Stimulated activated CD4-positive, alpha-beta T cell treated with anti-CD3 and anti-CD28 coated beads, Interleukin-4, amount 100 ng/mL, for 24 hours (primary cell): ENCODE measurements at places on chromosomes 7 and 10.

DNA sequence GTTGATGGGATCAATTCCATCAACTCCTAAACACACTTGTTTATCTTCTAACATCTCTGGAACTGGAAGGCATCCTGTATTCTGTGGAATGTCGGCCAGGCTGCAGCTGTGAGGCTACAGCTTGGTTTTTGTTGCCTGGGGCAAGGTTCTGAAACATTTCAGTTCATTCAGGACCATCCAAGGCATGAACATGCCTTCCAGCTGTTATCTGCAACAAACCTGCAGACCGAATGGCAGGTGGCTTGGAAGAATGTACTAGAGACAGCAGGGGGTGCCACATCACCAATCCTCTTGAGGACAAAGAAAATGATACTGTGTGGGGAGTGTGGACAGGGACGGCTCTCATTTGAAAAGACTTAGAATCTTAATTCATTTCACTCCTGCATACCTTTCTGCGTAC is 12.4 kb downstream of the PAPOLB start:
- no peak for DNase-seq

DNA sequence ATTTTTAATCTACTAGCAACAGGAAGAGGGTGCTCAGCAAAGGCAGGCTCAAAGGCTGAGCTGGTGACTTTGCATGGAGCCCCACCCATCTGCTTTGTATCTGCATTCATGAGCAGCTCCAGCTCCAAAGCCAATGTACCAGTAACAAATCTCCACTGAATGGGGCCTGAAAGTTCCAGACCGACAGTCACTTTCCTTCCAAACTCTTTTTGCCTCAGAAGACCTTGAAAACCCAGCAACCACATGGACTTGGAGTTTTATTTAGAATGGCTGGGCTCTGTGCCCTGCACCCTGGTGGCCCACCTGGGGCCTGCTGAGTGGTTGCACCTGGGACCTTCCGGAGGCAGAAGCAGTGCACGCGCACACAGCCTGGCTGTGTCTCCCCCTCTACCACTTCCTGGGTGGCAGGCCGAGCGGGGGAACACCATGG is 195.0 kb upstream of the PLXNA4 start:
- peak; percentile 5 for DNase-seq

- DNase-seq: no peak
Observed at GRCh38 chr7:13641714-13642113, 347.8 kb downstream of the ETV1 start.

- no peak for DNase-seq
Observed at GRCh38 chr10:63206997-63207811, 74.1 kb downstream of the NRBF2 start.

DNA sequence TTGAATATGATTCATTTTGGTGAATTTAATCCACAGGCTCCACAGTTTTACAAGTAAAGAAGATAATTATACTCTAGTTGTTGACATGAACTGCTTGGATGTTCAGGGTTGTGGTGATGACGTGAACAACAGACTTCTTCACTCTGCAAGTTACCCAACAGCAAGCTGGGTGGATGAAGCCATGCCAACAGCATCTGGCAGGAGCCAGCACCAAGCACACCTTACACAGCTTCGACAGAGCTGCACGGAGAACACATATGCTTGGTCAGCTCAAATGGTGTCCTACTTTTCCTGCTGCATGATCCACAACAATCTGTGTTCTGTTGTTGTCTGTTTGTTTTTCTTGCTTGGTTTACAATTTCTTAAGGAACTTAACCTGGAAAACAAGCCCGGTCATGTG is 9.8 kb downstream of the NOD1 start:
- no peak for DNase-seq

GRCh38 chr7:41917-42565 is 150.3 kb upstream of the FAM20C start:
- no peak for DNase-seq

DNA sequence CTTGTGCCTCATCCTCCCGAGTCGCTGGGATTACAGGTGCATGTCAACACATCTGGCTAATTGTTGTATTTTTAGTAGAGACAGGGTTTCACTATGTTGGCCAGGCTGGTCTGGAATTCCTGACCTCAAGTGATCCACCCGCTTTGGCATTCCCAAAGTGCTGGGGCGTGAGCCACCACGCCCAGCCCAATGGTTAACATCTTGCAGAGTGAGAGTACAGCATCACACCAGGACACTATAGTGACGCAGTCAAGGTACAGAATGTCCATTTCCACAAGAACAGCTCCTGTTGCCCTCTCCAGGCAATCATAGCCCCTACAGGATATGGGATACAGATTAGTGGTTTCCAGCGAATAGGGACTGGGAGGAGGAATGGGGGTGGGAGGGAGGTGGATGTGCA is 34.0 kb downstream of the MYO1G start:
- no peak for DNase-seq

DNA sequence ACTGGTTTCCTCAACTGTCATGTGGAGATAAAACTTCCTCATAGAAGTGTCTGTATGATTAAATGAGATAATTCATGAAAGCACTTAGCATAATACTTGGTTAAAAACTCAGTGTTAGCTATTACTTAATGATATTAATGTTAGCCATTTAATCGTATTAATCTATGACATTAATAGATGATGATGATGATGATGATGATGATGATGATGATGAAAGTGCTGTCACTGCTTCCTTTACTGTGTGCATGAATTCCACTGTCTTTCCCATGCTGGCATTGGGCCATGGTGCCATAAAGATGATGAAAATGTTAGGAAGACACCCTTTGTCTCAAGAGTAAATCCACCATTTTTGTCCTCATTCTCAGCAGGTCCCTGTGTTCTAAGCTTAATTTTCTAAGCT is 75.8 kb downstream of the VPS50 start:
- DNase-seq: no peak

DNA sequence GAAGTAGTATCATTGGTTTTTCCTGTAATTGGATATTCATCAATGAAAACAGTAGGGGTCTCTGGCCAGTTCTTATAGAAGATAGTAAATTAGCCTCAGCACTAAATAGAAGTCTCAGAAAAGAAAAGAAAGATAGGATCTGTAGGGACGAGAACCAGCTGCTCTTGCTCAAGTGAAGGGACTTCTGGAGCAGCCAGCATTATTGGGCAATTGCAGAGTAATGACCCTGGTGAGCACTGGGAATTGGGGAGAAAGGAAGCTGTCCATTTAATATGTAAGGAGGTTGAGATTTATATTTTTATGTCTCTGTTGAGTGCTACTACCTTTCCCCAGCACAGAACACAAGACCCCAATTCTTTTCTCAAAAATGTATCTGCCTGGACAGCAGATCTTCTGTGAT is 61.2 kb upstream of the WNT16 start:
- DNase-seq: no peak

GRCh38 chr7:20559883-20560282 is 55.6 kb upstream of the ABCB5 start:
- no peak for DNase-seq

GRCh38 chr7:97043281-97043680 is 18.6 kb upstream of the DLX5 start:
- no peak for DNase-seq

DNA sequence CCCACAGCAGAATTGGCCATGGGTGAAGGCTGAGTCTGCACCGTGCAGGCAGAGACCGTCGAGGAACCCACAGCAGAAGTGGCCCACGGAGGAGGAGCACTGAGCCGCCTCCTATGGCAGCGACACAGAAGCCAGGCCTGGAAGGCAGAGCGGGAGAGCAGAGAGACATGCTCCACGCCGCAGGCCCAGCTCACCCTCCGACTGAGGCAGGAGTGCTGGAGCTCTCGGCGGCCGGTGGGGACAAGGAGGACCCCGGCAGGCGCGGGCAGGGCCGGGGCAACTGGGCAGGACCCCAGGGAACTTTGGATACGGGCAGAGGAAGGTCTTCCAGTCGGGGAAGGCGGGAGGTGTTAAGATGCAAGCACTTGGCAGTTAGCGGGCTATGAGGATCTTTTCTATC is 420.4 kb downstream of the DNAJB6 start:
- no peak for DNase-seq

- DNase-seq: peak; percentile 32
Observed at GRCh38 chr10:69335063-69335587, 56.8 kb downstream of the HK1 start.

- no peak for DNase-seq
Observed at GRCh38 chr10:119896061-119896655, 3.6 kb downstream of the SEC23IP start.

DNA sequence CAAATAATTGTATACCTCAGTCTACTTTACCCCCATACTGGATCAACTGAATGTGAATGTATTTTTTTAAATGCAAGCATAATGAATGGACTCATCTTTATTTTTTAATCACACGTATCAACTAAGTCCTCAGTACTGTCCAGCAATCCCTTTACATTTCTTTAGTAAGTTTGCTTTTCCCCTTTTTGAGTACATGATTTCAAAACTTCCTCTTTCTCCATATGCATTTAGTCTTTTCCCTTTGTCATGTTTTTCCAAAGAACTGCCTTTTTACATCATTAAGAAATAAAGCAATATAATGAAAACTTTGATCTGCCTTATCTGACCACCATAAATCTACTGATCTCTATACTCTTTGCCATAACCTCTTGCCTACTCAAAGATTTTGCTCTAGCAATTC is 182.5 kb upstream of the AKR1E2 start:
- DNase-seq: no peak

GRCh38 chr7:16318989-16319915 is 102.1 kb downstream of the CRPPA start:
- DNase-seq: no peak

DNA sequence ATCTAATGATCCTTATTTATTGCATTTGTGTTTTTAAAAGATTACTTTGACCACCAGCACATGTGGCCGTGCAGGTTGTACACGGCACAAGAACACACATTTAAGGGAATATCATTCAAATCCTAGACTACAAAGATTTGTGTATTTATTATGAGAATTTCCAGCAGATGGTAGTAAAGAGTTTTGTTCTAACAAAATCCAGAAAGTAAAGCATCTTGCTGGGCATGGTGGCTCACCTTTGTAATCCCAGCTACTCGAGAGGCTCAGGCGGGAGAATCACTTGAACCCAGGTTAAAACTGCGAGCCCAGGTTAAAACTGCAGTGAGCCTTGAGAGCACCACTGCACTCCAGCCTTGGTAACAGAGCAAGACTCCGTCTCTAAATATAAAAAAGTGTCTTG is 31.5 kb downstream of the MACROH2A2 start:
- DNase-seq: no peak

GRCh38 chr7:46848944-46849343 is 733.0 kb downstream of the TNS3 start:
- no peak for DNase-seq

DNA sequence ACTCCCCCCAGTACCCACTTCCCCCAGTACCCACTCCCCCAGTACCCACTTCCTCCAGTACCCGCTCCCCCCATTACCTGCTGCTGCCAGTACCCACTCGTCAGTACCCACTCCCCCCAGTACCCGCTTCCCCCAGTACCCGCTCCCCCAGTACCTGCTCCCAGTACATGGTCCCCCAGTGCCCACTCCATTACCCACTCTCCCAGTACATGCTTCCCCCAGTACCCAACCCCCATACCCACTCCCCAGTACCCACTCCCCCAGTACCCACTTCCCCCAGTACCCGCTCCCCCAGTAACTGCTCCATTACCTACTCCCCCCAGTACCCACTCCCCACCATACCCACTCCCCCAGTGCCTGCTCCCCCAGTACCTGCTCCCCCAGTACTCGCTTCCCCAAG is 550.6 kb downstream of the DNAJB6 start:
- no peak for DNase-seq

GRCh38 chr10:126716366-126716765 is 45.9 kb upstream of the C10orf90 start:
- DNase-seq: no peak

DNA sequence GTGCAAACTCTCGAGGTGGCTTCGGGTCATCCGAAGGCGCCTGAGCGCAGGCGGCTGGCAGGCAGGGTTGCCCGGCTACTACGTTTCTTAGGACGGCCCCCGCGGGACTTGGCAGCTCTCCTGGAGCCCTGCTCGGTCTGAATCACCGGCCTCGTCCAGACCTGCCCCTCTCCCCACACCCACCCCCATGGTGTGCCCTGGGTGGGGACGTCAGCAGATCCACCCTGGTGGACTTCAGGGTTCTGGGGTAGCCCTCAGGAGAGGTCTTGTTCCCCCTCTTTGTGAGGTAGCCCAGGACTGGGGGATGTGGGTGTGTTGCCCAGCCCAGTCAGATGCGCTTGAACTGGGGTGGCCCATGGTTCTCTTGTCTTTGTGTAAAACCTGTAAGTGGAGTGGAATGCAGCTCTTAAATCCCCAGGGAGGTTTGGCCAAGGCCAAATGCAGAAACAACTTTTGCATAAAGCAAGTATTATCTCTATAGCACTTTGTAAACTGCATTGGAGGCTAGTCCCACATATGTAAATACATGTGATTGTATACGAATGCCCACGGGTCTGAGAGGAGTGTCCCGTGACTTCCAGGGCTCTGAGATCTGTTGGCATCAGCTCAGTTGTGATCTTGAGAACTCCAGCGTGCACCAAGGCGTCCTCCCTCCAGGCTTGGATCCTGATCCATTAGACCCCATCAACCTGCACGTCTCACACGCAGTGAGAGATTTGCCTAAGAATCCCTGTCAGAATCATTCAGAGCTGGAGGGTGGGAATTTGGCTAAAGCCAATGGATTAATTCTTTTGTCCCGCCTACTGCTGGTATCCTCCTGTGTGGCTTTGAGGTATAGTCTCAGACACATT is 1.8 kb downstream of the PFKFB3 start:
- DNase-seq: no peak

DNA sequence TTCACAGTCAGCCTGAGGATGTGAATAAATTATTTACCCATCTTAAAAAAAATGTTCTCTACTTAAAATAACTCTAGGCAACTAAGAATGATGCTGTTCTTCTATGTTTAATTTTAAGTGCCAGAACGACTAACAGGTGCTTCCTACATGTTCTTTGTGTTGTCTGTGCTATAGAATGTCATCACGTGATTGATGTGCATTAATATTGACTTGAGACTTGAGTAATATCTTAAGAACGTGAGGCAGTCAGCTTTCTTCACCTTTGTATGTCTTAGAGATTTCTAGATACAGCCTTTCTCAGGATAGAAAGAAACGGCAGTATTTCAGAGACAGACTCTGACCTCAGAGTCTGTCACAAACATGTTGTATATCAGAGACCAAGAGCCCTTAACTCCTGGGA is 274.6 kb downstream of the KCND2 start:
- DNase-seq: no peak

DNA sequence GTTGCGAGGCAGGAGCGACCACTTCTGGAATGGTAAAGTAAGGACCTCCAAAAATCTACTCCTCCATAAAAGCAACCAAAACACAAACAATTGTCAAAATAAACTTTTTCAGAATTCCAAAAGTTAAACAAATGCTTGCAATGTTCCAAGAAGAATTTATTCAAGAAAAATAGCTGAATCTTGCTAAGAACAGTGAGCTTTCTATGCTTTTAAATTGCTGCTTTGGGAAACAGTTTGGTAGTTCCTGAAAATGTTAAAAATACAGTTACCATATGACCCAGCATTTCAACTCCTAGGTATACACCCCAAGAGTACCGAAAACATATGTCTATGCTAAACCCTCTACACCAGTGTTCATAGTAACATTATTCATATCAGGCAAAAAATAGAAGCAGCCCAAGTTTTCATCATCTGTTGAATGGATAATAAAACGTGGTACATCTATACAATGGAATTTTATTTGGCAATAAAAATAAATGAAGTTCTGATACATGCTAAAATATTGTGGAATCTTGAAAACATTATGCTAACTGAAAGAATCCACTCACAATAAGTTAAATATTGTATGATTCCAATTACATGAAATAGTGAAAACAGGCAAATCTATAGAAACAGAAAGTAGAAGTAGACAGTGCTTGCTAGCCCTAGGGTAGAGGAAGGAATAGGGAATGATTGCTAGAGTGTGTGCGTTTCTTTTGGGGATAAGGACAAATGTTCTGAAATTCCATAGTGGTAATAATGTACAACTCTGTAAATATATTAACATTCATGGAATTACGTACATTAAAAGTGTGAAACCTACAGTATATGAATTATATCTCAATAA is 57.0 kb downstream of the LRRN3 start:
- no peak for DNase-seq
